ENCODE measurements at places on chromosomes 13 and 19. TPM values are rescaled to one million over a fixed set of nuclear protein-coding genes. Genes with fewer than 3 reads are reported as not detected.

GRCh38 chr13:42041684-42042035, 6.8 kb upstream of the DGKH start:
- no peak for DNase-seq
- no peak overlapping the region for H3K27ac ChIP-seq
- H3K36me3 ChIP-seq, result no peaks in the 10 kb centered on the region
- peaks cover 25% of the 10 kb centered on the region for H3K27me3 ChIP-seq
- H3K4me3 ChIP-seq, result peak overlapping the region; percentile 61

DNA sequence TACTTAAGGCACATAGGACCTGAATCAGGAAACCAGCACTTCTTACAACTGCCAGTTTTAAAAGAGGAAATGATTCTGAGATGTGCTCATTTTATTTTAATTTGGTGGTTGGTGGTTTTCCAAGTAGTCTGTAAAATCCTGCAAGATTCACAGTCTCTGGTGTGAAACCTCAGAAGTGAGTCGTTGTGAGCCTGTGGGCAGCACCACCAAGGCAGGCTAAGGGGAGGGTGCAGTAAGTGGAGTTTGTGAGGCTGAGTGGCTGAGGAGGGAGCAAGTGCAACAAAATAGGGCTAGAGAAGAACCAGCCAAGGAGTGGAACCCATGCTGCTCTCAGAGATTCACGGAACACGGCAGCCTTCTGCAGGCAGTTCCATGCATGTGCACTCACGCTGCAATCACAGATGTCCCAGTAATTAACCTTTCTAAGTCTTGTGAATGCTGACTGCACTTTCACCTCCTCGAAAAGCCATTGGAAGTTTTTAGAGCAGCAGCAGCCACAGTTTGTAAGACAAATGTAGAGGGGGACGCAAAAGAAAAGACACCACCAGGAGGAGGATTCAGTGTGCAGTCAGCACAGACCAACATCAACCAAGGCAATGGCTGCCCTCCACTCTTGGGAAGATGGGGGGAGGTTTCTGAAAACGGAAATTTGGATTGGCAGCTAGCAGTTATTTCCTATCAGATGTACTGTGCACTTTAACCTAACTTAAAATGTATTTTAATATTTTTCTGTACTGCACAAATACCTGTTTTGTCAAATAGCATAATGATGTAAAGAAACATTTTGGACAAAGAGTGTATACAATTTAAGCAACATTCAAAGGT, 44.9 kb downstream of the ESD start:
- H3K4me1 ChIP-seq, result no peaks in the 10 kb centered on the region
- H3K27me3 ChIP-seq, result no peaks in the 10 kb centered on the region
- H3K36me3 ChIP-seq, result peaks cover 25% of the 10 kb centered on the region
- peak; percentile 8 for DNase-seq
- H3K4me3 ChIP-seq, result no peak overlapping the region

- peak within 1 kb of the TSS; percentile 67 for H3K4me3 ChIP-seq
- peaks cover 21% of the 10 kb centered on the region for H3K27me3 ChIP-seq
- DNase-seq, result no peak
- peak within 1 kb of the TSS; percentile 78 for H3K27ac ChIP-seq
Observed at GRCh38 chr13:52010890-52011631, at the start of gene ATP7B. TSS of gene ATP7B (minus strand) at chr13:52011450. CDS start at chr13:52011337, 113 bp downstream.

- DNase-seq, result no peak
- no peak overlapping the region for H3K4me3 ChIP-seq
- no peak overlapping the region for H3K27ac ChIP-seq
- H3K27me3 ChIP-seq, result no peaks in the 10 kb centered on the region
- H3K36me3 ChIP-seq, result no peaks in the 10 kb centered on the region
- no peaks in the 10 kb centered on the region for H3K4me1 ChIP-seq
Observed at GRCh38 chr13:71274923-71275608, 591.9 kb downstream of the DACH1 start.

GRCh38 chr13:73593199-73593765, 534.5 kb downstream of the KLF5 start:
- no peak overlapping the region for H3K4me3 ChIP-seq
- no peaks in the 10 kb centered on the region for H3K27me3 ChIP-seq
- no peak for DNase-seq

COL4A2 gene
- polyA plus RNA-seq, result 63.1 TPM

- H3K4me1 ChIP-seq, result no peaks in the 10 kb centered on the region
- DNase-seq, result no peak
- H3K27ac ChIP-seq, result no peak overlapping the region
- H3K36me3 ChIP-seq, result no peaks in the 10 kb centered on the region
- no peaks in the 10 kb centered on the region for H3K27me3 ChIP-seq
- no peak overlapping the region for H3K4me3 ChIP-seq
Observed at GRCh38 chr13:58884353-58885209, 1253.0 kb downstream of the PCDH17 start.

DNA sequence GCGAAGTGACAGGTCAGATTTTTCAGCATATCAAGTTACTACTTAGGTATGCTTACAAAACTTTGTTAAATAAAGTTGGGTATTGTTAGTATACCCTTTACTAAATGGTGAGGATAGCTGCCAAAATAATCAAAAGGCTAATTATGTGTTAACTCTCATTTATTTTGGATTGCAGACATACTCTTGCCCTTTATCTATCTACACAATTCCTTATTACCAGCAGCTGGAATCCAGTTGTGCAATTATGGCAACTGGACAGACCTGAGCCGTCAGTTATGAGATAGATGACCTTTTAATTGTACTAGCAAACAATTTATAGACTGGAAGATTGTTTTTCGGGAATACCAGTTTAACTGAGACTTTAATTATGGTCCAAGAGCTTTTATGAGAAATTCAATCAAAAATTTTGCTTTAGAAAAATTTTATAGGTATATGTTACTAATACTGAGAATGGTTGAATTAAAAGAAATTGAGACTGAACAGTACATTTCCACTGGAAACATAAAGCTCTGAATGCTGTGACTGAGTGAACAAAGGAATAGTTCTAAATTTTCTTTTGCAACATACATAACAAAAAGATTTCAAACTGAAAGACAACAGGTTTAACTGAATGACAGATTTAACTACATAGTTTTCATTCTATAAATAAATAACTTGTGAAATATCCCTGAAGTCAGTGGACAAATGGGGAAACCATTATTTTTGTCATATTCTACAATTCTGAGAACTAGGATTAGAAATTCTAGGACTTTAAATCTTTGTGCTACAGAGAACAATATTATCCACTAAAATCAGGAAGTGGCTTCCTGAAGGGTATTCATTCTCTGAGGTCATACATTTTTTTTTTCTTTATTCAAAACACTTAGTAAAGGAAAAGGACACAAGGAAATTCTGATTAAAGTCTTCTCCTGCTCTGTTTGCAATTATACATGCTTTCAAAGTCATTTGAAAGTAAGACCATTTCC, 97.4 kb downstream of the ZC3H13 start:
- H3K27me3 ChIP-seq, result no peaks in the 10 kb centered on the region
- no peak overlapping the region for H3K27ac ChIP-seq

PRTN3 gene
- 15.4 TPM for polyA plus RNA-seq

- H3K36me3 ChIP-seq, result no peaks in the 10 kb centered on the region
- no peak overlapping the region for H3K4me3 ChIP-seq
- DNase-seq, result no peak
- H3K27ac ChIP-seq, result no peak overlapping the region
- peaks cover 100% of the 10 kb centered on the region for H3K27me3 ChIP-seq
Observed at GRCh38 chr19:49425922-49426592, 869 bp downstream of the GFY start.

DNA sequence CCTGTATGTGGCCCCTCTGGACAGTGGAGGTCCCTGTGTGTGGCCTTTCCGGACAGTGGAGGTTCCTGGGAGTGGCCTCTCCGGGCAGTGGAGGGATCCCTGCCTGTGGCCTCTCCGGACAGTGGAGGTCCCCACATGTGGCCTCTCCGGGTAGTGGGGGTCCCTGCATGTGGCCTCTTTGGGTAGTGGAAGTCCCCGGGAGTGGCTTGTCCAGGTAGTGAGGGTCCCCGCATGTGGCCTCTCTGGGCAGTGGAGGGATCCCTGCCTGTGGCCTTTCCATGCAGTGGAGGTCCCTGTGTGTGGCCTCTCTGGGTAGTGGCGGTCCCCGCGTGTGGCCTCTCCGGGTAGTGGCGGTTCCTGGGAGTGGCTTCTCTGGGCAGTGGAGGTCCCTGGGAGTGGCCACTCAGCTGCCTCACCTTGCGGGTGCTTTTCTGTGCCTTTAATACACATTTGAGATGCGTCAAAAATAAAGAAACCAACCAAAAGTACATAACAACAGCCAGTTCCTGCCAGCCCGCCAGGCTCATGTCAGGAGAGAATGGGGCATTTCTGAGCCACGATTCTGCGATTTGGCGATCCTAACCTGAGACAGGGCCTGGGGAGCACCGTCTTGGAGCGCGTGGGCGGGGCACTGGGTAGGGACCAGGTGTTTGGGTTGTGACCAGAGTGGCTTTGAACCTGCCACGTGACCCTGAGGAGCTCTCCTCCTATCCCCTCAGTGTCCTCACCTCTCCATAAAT, 194.7 kb downstream of the ZNF536 start:
- H3K4me3 ChIP-seq, result no peak overlapping the region
- H3K36me3 ChIP-seq, result no peaks in the 10 kb centered on the region
- no peak overlapping the region for H3K27ac ChIP-seq
- H3K4me1 ChIP-seq, result no peaks in the 10 kb centered on the region

GRCh38 chr13:66098931-66099628, 1131.1 kb downstream of the PCDH9 start:
- no peak overlapping the region for H3K27ac ChIP-seq
- H3K4me1 ChIP-seq, result no peaks in the 10 kb centered on the region
- DNase-seq, result no peak
- no peaks in the 10 kb centered on the region for H3K27me3 ChIP-seq

DNA sequence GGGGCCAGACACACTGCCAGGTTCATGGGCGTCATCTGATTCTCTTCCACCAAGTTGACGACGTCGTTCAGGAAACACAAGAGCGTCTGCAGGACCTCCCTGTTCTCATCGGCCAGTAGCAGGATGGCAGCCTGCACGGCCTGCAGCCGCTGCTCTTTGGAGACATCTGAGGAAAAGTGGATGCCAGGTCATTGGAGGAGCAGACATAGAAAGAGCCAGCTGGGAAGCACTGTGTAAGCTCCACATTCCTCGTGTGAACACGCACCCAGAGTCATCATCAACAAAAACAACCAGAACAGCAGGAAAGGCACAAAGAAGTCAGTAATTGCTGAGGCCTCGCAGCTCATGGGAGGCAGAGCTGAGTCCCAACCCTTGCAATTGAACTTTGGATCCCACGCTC, 96.5 kb downstream of the KL start:
- no peak overlapping the region for H3K27ac ChIP-seq
- no peak for DNase-seq
- no peaks in the 10 kb centered on the region for H3K27me3 ChIP-seq
- no peaks in the 10 kb centered on the region for H3K36me3 ChIP-seq
- no peak overlapping the region for H3K4me3 ChIP-seq

DNA sequence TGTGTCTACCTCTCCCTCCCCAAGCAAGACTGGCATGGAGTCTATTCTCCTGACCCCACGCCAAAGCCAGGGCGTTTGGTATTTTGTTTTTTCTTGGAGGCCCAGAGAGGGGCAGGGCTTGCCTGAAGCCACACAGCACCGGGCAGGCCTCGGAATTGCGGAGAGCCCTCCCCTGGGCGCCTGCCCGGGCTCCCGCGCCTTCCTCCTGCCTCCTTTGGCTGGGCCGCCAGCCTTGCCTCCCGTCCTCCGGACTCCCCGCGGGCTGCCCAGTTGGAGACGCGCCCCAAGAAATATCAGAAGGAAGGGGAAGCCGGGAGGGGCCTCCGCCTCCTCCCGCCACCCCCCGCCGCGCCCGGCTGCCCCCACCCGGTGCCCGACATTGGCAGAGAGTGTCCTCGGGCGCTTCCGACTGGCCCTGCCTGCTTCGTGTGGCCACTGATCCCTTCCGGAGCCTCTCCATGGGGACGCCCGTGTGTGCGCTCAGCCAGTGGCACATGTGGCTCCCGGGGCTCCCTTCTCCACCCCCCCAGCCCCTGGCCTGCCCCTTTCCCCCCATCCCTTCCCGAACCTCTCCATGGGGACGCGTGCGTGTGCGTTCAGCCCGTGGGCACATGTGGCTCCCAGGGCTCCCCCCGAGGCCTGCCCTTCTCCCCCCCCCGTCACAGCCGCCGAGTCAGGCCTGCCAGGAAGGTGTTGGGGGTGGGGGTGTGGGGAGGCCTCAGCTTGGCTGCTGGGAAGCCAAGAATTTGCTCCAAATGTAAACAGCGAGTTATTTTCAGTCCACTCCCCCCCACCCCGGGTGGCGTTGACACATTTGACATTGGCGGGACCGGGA, 37.3 kb downstream of the NFIC start:
- no peak overlapping the region for H3K4me3 ChIP-seq
- no peaks in the 10 kb centered on the region for H3K4me1 ChIP-seq
- DNase-seq, result no peak
- no peaks in the 10 kb centered on the region for H3K27me3 ChIP-seq
- H3K36me3 ChIP-seq, result no peaks in the 10 kb centered on the region
- peak overlapping the region; percentile 70 for H3K27ac ChIP-seq

DNASE2 gene
- polyA plus RNA-seq, result 20.8 TPM

- H3K4me3 ChIP-seq, result no peak overlapping the region
Observed at GRCh38 chr19:47790398-47790814, 11.9 kb downstream of the SELENOW start.

- no peaks in the 10 kb centered on the region for H3K4me1 ChIP-seq
- no peak overlapping the region for H3K27ac ChIP-seq
- no peak for DNase-seq
- H3K27me3 ChIP-seq, result no peaks in the 10 kb centered on the region
- H3K36me3 ChIP-seq, result no peaks in the 10 kb centered on the region
- no peak overlapping the region for H3K4me3 ChIP-seq
Observed at GRCh38 chr13:48961379-48961778, 14.3 kb upstream of the FNDC3A start.

- no peak overlapping the region for H3K27ac ChIP-seq
- H3K4me1 ChIP-seq, result no peaks in the 10 kb centered on the region
- DNase-seq, result no peak
- H3K36me3 ChIP-seq, result no peaks in the 10 kb centered on the region
- H3K4me3 ChIP-seq, result no peak overlapping the region
Observed at GRCh38 chr13:111468037-111468959, 147.9 kb downstream of the TEX29 start.

ZNF728 gene
- 0.02 TPM for polyA plus RNA-seq

DNA sequence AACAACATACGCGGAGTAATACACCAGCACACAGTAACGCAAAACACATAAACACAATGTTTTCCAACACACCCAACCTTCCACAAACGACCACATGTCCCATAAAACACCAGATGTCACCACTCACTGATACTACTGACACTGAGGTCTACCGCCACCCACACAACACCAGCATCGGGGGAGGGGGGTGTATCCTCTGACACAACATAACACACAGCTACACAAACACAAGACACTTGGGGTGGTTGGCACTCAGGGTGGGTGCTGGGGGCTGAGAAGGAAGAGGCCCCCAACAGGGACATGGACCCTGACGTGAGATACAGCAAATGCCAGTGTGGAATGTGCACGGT, 1.5 kb upstream of the KCNN4 start:
- H3K4me3 ChIP-seq, result no peak overlapping the region
- no peaks in the 10 kb centered on the region for H3K36me3 ChIP-seq
- no peak overlapping the region for H3K27ac ChIP-seq
- peaks cover 45% of the 10 kb centered on the region for H3K4me1 ChIP-seq

- H3K27ac ChIP-seq, result no peak overlapping the region
- DNase-seq, result no peak
Observed at GRCh38 chr13:76004416-76004815, 368.3 kb downstream of the LMO7 start.

CYP4F8 gene
- 18.3 TPM for polyA plus RNA-seq

DCT gene
- 0.73 TPM for polyA plus RNA-seq

Measured in thymus (tissue), 14 donors.